ENCODE measurements at places on chromosomes 3 and 15. TPM values are rescaled to one million over a fixed set of nuclear protein-coding genes. Genes with fewer than 3 reads are reported as not detected.

DNA sequence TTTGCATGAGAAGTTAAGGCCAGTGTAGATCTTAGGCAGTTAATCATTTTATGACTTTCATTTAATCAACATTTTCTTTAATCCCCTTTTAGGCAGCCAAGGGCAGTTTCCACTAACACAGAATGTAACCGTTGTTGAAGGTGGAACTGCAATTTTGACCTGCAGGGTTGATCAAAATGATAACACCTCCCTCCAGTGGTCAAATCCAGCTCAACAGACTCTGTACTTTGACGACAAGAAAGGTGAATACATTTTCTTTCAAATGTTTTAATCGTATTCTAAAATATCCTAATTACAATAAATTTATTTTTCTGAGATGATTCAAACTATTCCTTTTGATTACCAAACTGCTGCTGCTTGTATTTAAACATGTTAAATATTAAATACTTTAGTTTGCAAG lies 843.2 kb downstream of the CADM2 start:
- no peak for DNase-seq

- DNase-seq, result no peak
These were observed 26.2 kb downstream of the POLR2M start for GRCh38 chr15:57732526-57733331.

- DNase-seq, result no peak
These were observed 1.5 kb downstream of the FSTL1 start for GRCh38 chr3:120449251-120449650.

CBLB gene
- 78.3 TPM for total RNA-seq

GRCh38 chr15:75673426-75674235 lies 25.9 kb downstream of the SNX33 start:
- no peak for DNase-seq

GRCh38 chr3:158532099-158532734 lies 38.8 kb upstream of the MLF1 start:
- DNase-seq, result no peak

XRN1 gene
- 86.8 TPM for total RNA-seq

GPR149 gene
- not detected for total RNA-seq

LRRK1 gene
- 0.70 TPM for total RNA-seq

DNA sequence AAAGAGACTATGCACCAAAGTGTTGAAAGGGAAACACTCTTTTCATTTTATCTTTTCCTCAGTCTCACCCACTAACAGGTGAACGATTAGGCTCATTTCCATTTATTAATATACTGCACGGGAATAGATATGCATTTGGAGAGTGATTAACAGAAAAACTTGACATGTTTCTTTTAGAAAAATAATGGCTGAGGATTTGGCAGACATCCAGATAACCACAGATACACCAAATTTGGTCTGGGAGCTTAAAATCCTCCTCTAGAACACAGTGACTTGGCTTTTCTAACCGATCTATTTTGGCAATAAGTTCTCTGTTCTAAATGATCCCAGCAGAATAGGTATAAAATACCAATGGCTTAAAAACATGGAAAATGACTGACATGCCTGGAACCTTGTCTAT lies 459.3 kb upstream of the SGO1 start:
- DNase-seq, result no peak

ZDHHC23 gene
- 0.70 TPM for total RNA-seq

- DNase-seq, result no peak
These were observed 1328.9 kb downstream of the ROBO2 start for GRCh38 chr3:78368636-78369345.

- DNase-seq, result no peak
These were observed 154.2 kb downstream of the IMPG2 start for GRCh38 chr3:101166150-101166549.

- no peak for DNase-seq
These were observed 167.7 kb downstream of the NEK10 start for GRCh38 chr3:27201492-27201891.

All from natural killer cell treated with Interleukin-12 subunit alpha and Interleukin-12 subunit beta and Interleukin-15 and Interleukin-18, amount 100 ng/mL, for 72 hours (primary cell).